ENCODE measurements at places on chromosomes 6 and 20. TPM values are rescaled to one million over a fixed set of nuclear protein-coding genes. Genes with fewer than 3 reads are reported as not detected.

Gene BPIFB2
- total RNA-seq: not detected

Gene ADGRF1
- total RNA-seq: under 0.01 TPM

Gene SLC29A1
- 0.39 TPM for total RNA-seq

Gene OR12D3
- not detected for total RNA-seq

Gene HLA-DRB1
- total RNA-seq: 0.22 TPM

Gene EYA4
- 0.79 TPM for total RNA-seq

Gene ACSS2
- total RNA-seq: 41.8 TPM

Gene ABT1
- total RNA-seq: 27.3 TPM

Gene HEY2
- total RNA-seq: not detected

Gene KCNG1
- total RNA-seq: 24.3 TPM

Gene CD83
- 1.2 TPM for total RNA-seq

Gene GJA10
- total RNA-seq: not detected

Gene ACTR5
- 5.1 TPM for total RNA-seq

Gene CD109
- total RNA-seq: 181 TPM

Gene GPX5
- total RNA-seq: not detected

Gene TRIM15
- total RNA-seq: not detected

Gene WFDC12
- not detected for total RNA-seq

Gene BIRC7
- total RNA-seq: not detected

Gene MATN4
- total RNA-seq: 0.54 TPM

Gene OOEP
- not detected for total RNA-seq

Gene SAPCD1
- 0.79 TPM for total RNA-seq

Gene RRAGD
- total RNA-seq: 0.54 TPM

Gene FAM209B
- total RNA-seq: not detected

Gene RAD21L1
- total RNA-seq: under 0.01 TPM

Gene PSMB9
- 0.39 TPM for total RNA-seq

Gene KIFC1
- 7.5 TPM for total RNA-seq

Gene CDH26
- total RNA-seq: 1.4 TPM

Gene RNF146
- 41.2 TPM for total RNA-seq

Gene AGPAT4
- 1.6 TPM for total RNA-seq

Gene ADTRP
- total RNA-seq: 2.0 TPM

Gene ME1
- total RNA-seq: 9.0 TPM

Gene SYNDIG1
- total RNA-seq: not detected

Data from placental epithelial cell (primary cell).